ENCODE measurements at places on chromosomes 2 and 18. TPM values are rescaled to one million over a fixed set of nuclear protein-coding genes. Genes with fewer than 3 reads are reported as not detected.

Gene MCEE
- 27.1 TPM for total RNA-seq

Gene TSPYL6
- total RNA-seq, result not detected

Gene PRKAG3
- total RNA-seq, result not detected

Gene NAT8
- total RNA-seq, result not detected

Gene ACADL
- total RNA-seq, result not detected

Gene PSTPIP2
- 13.3 TPM for total RNA-seq

Gene HOXD13
- not detected for total RNA-seq

Gene BCL11A
- not detected for total RNA-seq

Gene CNTNAP5
- not detected for total RNA-seq

Gene CDH2
- total RNA-seq, result not detected

GRCh38 chr2:220696280-220696669 lies 875.8 kb downstream of the EPHA4 start:
- DNase-seq, result no peak

DNA sequence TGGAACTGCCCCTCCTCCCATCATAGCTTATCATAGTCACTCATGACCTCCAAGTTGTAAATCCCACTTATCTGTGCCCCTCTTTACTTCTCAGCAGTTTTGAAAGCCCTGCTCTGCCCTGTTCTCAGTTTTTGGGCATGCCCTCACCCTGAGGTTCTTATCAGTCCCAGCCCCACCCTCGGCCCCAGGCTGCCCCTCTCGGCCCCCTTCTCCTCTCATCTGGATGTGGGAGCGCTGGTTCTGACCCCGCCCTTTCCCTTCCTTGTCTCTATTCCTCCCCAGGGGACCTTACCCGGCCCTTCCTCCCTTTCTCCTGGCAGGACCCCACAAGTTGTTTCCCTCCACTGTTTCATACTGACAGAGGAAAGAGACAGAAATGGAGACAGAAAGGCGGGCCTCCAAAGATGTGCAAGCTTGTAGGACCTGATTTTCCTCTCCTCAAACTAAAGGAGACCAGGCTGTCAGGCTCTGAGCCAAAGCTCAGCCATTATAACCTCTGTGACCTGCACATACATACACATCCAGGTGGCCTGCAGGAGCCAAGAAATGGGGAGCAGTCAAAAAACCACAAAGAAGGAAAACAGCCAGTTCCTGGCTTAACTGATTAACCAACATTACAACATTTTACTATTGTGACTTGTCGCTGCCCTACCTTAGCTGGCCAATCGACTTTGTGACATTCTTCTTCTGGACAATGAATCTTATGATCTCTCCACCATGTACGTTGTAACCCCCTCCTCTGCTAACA lies 171.0 kb upstream of the HS6ST1 start:
- DNase-seq, result no peak

DNA sequence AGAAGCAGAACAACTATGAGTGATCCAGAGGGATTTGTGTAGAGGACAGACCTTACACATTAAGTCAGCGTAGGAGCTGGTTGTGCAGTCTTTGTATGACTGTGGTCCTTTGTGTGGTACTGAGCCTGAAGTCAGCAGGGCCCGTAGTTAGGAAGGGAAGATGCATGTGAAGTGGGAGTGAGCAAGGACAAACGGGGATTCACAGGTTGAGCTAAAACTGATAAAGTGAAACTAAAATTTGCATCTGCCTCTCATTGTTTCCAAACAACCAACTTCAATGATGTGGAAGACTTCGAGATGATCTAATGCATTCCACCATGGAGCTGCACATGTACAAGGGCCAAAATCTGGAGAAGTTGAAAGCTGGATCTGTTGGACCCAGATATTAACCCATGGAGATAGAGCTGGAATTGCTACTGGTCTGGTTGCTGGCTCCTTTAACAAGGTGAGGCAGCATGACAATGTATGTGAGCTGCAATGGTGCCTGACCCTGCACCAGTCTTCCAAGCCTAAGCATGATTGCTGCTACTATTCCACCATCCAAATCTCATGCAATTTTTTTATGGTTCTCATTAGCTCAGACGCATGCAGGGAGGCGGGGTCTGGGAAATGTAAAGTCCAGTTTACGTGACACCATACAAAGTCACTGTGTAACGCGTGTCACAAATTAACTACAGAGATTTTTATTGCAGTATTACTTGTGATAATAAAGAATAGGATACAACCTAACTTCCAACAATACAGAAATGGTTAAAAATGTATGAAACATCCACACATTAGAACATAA lies 12.1 kb upstream of the CYBRD1 start:
- no peak for DNase-seq

- no peak for DNase-seq
Observed at GRCh38 chr2:145079641-145080040, 559.7 kb upstream of the ZEB2 start.

GRCh38 chr2:14631406-14632040 lies 994 bp upstream of the LRATD1 start:
- no peak for DNase-seq

GRCh38 chr2:60091894-60092293 lies 461.6 kb downstream of the BCL11A start:
- DNase-seq, result no peak

DNA sequence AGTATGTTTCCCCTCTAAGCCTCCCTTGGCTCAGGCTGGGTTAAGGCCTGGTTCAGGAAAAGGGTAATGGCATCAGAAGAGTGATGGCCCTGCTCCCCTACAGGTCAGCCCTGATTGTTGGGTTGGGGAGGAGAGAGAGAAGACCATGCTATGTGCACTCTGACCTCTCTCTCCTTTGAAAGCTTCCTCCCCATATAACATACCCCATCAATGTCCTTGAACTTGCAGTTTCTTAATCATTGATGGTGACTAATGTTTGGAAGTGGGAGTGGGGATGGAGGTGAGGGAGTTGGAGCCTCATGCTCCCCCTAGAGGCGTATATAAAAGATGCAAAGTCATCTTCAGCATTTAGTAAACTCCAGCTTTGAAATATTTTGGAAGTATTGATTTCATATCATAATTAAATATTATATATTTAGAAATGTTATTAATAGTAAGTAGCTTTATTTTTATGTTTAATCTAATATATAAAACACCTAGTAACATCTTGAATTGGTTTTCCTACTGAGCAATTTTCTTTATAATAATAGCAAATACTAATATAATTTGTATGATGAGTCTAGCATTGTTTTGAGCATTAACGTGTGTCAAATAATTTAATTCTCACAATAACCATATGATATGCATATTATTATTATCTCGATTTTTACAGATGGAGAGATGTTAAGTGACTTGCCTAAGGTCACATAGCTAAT lies 8.8 kb downstream of the PLCL1 start:
- DNase-seq, result no peak

GRCh38 chr2:228329282-228329681 lies 147.8 kb upstream of the SPHKAP start:
- DNase-seq, result no peak

DNA sequence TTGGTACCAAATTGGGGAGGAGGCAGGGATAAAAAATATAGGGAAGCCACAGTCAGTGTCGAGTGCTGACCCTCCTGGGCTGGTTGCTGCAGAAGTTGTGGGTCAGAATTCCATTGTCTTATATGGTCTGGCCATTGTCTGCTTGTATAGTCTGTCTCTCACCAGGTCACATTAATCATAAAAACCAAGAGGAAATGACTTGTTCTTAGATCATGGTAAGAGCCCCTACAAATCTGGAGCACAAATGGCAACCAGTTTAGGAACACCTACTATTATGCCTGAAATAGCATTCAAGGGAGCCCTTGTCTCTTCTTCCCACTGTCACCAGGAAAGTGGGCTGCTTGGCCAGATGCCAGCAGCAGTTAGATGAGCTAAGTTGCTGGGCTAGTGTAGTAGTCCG lies 119.7 kb upstream of the RMP24 start:
- DNase-seq, result no peak

DNA sequence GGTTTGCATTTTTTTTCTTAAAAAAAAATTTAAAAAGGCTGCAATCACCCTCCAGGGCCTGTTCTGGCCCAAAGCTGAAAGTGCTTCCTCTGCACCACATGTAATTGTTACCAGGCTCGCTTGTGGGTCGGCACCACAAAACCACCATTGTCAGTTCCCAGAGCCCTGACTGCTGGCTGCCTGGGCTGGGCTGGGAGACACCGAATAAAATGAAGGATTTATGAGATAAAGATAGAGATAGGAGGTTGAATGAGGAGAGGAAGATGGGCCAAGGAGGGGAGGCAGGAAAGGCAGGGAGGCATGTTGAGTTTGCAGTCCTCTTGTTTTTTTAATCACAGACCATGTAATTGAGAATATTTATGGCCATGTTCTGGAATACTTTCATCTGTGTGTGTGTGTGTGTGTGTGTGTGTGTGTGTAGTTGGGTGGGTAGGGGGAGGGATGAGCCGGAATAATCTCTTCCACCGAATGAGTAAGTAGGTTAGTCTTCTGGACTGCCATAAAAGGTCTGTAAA lies 14.7 kb downstream of the NRP2 start:
- no peak for DNase-seq

GRCh38 chr2:166373951-166374350 lies 1.8 kb downstream of the SCN9A start:
- DNase-seq, result no peak

- DNase-seq, result no peak
Observed at GRCh38 chr2:48189552-48190228, 283.4 kb upstream of the FBXO11 start.

DNA sequence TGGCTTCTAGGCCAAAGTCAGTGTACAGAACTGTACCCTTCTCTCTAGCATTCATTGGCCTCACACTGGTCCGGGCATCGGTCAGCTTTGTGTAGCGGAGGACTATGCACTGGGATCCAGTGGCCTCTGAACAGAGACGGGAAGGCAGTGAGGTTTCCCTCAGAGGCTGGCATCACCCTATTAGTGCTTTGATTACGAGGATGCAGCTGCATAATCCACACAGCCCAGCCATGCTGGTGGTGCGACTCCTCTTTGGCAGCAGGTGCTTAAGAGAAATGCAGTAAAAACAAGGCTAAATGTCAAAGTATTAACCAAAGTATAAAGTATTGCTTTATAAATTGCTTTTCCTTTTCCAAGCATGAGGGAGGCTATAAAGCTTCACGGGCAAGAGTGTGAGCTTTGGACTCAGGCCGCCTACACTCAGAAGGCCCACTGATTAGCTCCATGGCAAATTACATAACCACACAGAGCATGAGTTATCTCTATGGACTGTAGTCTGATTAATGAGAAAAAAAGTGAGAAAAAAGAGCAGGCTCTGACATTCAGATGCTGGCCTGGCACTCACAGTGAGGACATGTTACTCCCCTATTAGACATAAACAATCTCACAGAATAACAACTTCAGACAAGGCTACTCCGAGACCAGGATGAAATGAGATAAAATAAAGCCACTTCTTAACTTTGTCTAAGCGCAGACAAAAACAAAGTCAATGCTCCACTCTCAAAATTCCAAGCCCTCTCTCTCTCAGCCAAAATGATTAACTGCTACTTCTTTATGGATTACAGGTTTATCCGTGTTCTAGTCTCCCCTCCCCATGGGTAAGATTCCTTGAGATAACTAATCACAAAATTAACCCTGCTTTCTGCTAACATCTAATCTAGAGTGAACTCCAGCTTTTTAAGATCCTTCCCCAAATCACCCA lies 6.4 kb upstream of the CRYGC start:
- no peak for DNase-seq

DNA sequence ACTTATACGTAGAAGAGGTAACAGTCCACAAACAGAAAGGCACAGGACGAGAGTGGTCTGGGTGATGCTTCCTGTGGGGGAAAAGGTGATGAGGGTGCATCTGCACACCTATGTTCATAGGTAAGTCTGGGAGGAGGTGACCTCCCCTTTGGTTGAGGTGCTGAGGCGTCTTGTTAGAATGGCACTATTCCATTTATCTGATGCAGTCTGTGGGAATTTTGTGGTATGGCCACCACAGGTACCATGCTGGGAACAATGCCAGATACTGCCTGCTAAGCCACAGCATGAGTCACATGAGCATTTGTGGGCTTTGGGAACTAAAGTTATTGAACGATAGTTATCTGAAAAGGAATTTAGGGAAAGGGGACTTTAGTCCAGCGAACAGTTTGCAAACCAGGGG lies 27.9 kb downstream of the IL37 start:
- no peak for DNase-seq

DNA sequence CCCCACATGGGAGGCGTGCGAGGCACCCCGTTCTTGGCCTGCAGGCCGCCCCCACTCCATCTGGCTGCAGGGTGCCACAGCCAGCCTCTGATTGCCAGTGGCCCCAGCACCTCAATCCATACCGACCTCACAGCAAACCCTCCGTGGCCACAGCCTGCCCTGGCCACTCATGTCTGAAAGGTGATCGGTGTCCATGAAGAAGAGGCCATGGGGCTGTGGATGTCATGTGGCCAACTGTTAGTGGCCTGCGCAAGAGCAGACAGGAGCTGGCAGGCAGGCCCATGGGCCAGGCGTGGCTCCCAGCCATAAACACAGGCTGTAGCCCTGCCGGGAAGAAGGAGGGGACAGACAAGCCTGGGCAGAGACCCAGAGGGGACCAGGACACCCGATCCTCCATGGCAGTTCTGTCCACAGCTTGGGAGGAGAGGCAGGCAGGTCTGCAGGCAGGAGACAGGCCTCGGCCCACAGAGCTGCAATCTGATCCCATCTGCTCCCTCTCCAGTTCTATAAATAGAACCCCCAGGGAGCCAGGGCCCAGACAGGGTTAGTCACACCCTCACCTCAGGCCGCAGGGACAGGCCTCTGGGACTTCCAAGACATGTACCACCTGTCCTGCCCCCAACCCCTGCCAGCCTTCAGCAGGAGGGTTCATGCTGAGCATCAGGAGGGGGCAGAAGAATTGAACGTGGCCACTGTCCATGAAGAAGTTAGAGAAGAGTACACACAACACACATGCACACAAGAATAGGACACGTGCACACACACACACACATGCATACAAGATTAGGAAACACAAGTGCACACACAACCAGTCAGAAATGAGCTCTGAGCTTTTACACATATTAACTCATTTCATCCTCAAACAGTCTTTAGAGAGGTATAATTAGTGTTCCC lies 16.9 kb downstream of the STEAP3 start:
- DNase-seq, result no peak

DNA sequence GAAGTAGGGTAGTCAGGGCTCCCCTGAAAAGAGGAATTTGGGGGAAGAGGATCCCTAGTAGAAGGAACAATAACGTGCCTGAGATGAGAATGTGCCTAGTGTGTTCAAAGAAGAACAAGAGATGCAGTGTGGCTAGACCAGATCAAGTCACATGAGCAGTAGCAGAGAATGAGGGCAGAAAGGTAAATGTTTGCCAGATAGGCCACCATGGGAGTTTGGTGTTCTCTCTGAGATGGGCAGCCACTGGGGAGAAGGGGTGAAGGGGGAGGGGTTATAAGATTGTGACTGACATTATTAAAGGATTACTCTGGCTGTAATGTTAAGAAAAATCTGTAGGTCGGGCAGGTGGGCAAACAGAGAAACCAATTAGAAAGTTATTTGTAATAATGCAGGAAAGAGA lies 166.0 kb downstream of the LCLAT1 start:
- DNase-seq, result no peak

GRCh38 chr2:1937066-1937465 lies 192.8 kb upstream of the PXDN start:
- no peak for DNase-seq

Measured in CD4-positive, alpha-beta memory T cell (primary cell).